Fibroblast of the conjunctiva (primary cell): ENCODE measurements at places on chromosomes 7 and 10.

DNA sequence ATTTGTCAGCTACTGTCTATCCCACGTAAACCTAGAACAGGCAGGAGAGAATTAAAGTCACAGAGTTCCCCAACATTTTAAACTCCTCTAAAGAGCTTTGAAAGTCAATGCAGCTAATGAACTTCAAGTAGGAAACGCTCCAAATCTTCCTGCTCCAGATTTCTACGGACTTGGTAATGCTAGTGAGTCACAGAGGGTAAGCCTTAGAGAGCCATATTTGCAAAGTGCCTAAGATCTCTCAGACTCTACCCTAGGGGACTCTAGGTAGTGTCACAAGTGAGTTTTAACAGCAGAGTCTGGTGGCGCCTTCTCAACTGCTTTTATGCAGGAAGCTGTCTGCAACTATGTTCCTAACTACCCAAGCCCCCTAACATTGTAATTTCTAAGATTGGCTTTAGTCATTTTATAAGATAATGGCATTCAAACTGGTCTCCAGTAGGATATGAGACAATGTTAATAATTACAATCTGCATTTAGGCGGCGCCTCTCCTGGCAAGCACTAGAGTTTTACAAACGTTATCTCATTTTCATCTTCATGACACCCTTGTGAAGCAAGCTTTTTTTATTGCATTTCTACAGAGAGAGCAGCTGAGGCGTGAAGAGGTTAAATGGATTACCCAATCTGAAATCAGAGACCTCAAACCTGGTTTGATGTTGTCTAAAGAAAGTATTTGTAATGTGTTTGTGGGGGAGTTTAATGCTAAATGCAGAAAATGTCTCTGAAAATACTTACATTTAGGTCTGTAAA lies 22.0 kb upstream of the FZD1 start:
- DNase-seq = no peak

GRCh38 chr7:87473986-87474385 lies 1.5 kb downstream of the ABCB4 start:
- no peak for DNase-seq

GRCh38 chr10:91219371-91220193 lies 881 bp upstream of the PCGF5 start:
- no peak for DNase-seq

- DNase-seq = no peak
Observed at GRCh38 chr7:97844036-97844435, 28.2 kb downstream of the ASNS start.

GRCh38 chr7:141752634-141753033 lies 11.3 kb upstream of the TAS2R3 start:
- no peak for DNase-seq

GRCh38 chr10:110075686-110076085 lies 67.9 kb downstream of the ADD3 start:
- DNase-seq = no peak

- DNase-seq = no peak
Observed at GRCh38 chr10:30991647-30992011, 40.0 kb downstream of the ZNF438 start.

DNA sequence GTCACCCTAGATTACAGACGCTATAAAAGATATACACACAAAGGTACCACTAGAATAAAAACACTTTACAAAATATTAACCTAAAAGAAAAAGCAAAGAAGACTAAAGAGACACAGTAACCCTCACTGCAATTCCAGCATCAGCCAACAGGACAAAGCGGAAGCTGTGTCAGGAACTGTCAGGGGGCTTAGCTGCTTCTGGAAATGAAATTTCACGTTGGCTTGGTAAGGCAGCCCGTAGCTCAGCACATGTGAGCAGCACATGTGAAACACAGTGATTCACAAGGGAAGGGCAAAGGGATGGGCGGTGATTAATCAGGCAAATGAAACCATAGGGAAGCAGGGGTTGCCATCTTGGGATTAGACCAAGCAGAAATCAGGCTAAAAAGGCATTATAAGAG lies 195.4 kb downstream of the MGMT start:
- DNase-seq = no peak

DNA sequence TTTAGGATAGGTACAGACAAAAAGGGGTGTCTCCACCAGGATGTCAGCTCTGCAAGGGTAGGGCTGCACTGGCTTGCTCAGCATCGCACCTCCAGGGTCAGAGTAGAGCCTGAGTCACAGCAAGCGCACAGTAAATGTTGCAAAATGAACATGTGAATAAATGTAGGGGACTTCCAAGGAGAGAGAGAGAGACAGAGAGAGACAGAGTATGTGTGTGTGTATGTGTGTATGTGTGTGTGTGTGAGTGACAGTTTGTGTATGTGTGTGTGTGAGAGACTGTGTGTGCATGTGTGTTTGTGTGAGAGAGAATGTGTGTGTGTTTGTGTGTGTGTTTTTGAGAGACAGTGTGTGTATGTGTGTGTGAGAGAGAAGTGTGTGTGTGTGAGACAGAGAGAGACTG lies 163.3 kb downstream of the RPS24 start:
- no peak for DNase-seq

DNA sequence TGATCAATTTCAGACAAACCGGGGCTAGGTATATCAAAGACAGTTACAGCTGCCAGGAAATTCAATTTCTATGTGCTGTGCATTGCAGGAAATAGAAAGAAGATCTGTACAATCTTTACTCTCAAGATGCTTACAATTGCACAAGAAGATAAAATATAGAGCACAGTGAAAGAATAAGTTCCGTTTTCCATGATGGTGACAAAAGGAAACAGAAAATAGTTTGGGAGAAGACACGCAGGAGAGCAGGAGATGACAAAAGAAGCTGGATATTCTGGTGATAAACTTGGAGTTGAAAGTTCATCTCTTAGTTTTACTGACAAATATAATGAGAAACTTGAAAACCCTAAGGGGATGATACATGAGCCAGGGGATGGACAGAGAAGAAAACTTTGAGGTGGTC lies 646.0 kb downstream of the PARD3 start:
- DNase-seq = no peak

GRCh38 chr7:71343892-71344291 lies 211.9 kb downstream of the GALNT17 start:
- no peak for DNase-seq

DNA sequence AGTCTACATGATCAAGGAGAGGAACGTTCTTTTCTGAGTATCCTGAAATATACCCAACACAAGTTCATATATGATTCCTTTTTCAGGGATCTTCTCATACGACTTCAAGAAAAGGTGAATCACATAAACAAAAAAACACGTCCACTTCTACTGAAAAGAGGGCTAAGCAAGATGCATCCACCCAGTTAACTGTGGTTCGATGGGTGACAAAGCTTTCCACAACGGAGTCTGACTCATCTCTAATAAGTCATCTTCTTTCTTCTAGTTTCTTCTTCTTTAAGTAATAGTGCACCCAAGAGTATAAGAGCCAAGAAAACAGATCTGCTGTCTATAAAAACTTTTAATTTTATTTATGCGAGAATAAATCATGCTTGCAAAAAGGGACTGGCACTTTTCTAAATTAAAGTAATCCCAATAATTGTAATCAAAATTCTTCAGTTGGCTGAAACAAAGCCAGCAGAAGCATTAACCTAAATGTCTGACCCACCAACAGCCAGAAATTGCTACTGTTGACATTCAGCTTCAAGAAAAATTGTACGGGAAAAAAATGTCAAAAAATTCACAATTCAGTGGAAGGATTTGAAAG lies 146.9 kb upstream of the ANK3 start:
- no peak for DNase-seq

- DNase-seq = no peak
Observed at GRCh38 chr10:47287365-47287802, 12.6 kb upstream of the GDF10 start.

GRCh38 chr10:31604096-31604495 lies 285.1 kb downstream of the ZEB1 start:
- DNase-seq = peak; percentile 85

- DNase-seq = no peak
Observed at GRCh38 chr10:34612446-34612845, 202.7 kb downstream of the PARD3 start.

GRCh38 chr10:121658111-121658510 lies 59.9 kb upstream of the FGFR2 start:
- DNase-seq = no peak

- DNase-seq = no peak
Observed at GRCh38 chr10:80409121-80409520, 770 bp downstream of the PRXL2A start.

DNA sequence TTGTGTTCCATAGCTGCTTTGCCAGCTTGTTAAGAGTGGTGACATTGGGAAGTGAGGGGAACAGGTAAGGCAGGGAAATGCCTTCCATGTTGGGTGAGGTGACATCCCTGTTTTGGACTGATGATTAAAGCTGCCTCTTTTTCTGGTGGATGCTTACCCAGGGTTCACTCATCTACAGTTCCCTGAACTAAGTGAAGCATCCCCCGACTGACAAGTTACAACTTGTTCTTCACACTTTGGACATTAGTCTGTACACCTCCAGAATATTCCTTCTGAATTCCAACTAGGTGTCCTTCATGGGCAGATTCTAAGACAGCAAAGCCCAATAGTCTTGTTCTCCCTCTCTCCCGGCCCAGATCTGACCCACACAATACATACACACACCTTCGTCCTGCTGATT lies 63.4 kb downstream of the HDAC9 start:
- DNase-seq = no peak

- no peak for DNase-seq
Observed at GRCh38 chr10:5947471-5948207, 29.7 kb downstream of the IL15RA start.

DNA sequence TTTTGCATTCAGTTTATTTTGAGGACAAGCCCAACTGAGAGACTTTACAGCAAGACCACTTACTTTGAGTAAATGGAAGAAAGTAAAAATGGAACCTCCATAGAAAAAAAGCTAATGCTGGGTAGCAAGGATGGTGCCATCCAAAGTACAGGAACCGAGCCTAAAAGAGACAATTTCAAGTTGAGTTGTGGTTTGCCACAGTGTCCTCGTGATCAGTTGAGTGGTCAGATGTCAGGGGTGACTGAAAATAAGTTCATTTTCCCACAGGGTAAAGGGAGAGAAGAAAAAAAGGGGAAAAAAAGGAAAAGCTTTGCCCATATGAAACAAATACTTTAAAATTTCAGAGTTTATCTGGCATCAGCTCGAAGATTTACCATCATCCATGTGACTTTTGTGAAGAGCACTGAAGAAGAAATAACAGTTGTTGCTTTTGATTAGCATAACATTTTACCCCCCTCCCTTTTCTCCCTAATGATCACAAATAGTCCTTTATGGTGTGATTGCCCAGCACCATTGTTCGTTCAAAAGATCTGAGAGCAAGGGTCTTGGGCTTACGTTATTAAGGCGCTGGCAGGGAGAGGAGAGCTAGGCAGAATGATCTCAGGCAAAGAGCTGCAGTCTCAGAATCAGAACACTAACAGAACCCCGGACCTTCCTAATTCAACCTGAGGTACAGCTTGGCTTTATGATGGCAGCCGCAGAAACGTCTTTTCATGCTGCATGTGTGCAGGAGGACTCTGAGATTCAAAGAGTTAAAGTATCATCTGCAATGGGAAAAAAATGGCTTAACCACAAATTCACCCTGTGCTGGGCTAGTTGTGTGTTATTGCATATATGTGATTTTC lies 338.1 kb downstream of the RNLS start:
- no peak for DNase-seq

DNA sequence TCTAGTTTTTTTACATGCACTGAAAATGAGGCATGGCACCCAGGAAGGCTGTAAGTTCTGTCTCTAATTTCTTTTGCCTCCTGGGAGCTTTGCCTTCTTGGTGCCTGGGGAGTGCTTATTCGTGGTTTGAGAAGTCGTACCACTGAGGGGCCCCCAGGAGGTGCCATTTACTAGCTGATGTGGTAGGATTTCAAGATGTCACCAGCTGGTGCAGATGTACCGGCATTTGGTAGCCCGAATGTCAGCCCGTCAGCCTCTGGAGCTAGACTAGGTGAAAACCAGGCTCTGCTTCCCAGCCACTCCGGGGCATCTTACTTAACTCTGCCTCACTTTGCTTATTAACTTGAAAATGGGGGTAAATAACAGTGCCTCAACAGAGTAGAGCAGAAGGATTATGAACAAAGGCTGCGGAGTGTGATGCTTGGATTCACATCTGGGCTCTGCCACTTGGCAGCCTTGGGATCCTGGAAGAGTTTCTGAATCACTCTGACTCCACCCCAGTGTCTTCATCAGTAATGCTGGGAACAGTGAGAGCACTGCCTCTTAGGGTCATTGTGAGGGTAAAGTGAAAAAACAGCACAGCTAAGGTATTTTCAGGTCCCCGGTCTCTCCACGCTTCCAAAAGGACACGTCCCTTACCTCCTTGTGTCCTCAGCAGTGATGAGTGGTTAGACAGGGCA lies 31.4 kb upstream of the BTBD16 start:
- peak; percentile 33 for DNase-seq

DNA sequence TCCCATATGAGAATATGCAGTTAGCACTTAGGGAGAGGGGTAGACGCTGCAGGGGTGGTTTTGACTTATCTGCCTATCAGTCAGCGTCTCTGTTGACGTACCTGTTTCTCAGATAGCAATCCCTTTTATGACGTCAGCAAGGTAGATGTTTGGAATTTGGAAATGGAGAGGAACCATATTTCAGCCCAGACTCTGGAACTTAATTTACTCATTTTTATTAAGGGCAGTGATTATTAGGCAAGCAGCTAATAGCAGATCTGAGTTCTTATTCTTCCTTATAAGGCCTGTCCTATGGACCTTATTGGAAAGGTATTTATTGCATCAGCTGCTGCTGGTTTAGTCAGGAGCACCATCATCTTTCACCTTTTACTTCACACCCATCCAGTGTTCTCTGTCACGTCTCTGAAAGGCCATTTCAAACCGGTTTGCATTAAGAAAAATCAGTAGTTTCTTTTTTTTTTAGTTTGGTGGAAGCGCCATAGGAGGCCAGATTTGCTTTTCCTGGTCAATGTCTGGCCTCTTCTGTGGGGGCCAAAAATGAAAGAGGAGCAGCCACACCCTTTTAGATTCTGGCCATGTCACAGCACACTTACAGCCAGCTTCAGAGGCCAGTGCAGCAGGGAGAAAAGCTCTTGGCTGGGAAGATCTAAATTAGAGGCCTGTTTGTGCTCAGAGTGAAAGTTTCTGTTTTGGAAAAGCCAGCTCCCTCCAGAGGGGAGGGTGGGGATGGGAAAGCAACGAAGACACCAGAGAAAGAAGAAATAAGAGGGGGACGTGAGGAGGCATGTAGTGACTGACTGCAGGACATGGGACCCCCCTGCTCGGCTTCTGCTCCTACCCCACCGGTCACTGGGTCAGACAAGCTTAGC lies 146.3 kb downstream of the TCF7L2 start:
- DNase-seq = no peak

DNA sequence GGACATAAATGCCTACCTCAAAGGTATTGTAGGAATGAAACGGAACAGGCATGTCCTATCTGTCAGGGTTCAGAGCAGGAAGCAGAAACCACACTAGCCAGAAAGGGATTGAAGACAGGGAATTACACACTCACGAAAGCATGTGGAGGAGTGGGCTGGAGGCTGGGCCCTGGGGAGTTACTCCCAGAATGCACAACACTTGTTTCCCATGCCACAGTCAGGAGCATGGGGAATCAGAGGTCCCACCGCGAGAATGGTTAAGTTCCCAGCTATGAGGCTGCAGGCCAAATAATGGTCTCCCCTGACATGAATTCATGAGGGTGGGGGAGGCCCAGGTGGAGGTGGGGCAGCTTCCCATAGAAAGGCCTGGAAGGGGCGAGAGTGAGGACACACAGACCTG lies 212.7 kb downstream of the HERPUD2 start:
- no peak for DNase-seq
